ENCODE measurements at places on chromosomes 7 and 10.

GRCh38 chr7:92056286-92056685, 78.0 kb downstream of the CYP51A1 start:
- DNase-seq = no peak

DNA sequence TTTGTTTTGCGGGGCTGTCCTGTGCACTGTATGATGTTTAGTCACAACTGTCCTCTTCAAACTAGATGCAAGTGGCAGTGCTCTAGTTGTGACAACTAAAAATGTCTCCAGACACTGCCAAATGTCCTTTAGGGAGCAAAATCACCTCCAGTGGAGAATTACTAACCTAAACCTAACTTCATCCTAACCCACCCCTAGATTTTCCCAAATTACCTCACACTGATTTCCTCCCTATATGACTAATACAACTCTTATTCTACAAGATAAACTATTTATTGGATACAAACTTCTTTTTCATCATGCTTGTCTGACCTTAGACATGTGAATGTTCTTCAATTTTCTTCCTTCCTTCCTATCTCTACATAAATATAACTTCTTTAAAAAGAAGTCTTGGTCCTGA, 26.4 kb downstream of the PNPLA8 start:
- no peak for DNase-seq

- no peak for DNase-seq
Observed at GRCh38 chr7:105021352-105021751, 7.3 kb downstream of the KMT2E start.

GRCh38 chr7:27392477-27392876, 149.9 kb downstream of the EVX1 start:
- DNase-seq = no peak

GRCh38 chr10:639001-639750, 50.3 kb downstream of the DIP2C start:
- no peak for DNase-seq

- no peak for DNase-seq
Observed at GRCh38 chr10:34092891-34093290, 722.2 kb downstream of the PARD3 start.

DNA sequence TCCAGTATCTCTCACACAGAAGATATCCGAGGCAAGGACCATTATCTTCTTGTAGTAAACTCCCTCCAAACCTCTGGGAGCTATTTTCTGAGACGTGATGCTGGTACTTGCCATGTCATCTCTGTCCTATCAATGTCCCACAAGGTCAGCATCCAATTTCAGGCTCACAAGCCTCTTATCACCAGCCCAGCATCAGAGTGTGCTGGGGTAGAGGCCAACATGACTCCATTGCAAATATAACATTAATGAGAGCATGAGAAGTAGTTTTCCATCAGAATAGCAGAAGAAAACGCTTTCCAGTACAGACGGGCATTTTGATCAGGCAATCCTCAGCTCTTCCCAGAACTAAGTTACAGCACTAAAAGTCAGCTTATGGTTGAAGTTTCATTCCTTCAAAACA, 5.6 kb downstream of the MORN4 start:
- DNase-seq = no peak

GRCh38 chr10:119132521-119133345, 28.8 kb downstream of the DENND10 start:
- no peak for DNase-seq

GRCh38 chr7:43850348-43851116, 18.8 kb downstream of the MRPS24 start:
- peak; percentile 48 for DNase-seq

DNA sequence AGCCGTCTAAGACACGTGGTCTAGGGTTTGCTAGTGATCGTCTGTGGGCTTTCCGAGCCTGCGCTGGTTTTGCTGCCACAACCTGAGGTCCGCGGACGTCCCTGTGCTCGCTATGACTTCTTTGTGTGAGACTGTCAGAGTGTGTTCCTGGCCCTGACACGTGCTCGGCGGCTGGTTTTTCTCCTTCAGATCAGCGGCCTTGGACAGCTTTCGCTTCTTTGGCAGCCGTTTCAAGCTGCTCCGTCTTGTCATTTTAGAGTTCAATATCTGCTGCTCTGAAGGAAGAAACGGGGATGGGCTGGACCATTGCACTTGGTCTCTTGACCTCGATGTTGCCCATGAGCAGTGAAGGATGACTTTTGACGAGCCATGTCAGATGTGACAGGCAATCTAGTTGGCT, 147.3 kb downstream of the MGMT start:
- DNase-seq = no peak

- no peak for DNase-seq
Observed at GRCh38 chr7:38855386-38855785, 53.6 kb downstream of the VPS41 start.

- no peak for DNase-seq
Observed at GRCh38 chr7:44607141-44608068, 978 bp downstream of the OGDH start.

GRCh38 chr7:76301000-76301399, 1.5 kb upstream of the HSPB1 start:
- DNase-seq = no peak

DNA sequence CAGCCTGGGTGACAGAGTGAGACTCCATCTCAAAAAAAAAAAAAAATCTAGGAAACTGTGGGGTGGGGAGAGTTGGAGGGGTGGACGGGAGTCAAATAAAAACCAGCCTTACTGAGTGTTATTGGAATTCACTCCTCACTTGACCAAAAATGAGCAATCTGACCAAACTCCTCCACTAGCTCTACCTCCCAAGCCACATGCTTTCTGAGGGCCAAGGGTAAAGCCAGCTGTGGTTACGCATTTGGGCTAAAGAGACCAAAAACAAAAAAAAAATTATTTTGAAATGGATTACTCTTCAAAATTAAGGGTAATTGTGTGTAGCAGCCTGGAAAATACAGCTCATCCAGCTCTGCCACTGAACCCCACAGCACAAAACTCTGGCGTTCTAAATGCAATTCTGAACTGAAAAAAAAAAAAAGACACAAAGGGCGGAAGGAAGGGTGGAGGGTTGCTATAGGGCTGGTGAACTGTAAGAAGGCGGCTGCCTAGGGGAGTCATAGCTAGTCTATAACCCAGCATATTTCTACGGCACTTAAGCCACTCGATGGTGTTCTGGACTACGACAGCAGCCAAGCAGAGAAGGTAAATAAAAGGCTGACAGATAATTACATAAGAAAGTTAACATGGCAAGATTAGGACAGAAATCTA, 7.8 kb downstream of the ELMO1 start:
- no peak for DNase-seq

DNA sequence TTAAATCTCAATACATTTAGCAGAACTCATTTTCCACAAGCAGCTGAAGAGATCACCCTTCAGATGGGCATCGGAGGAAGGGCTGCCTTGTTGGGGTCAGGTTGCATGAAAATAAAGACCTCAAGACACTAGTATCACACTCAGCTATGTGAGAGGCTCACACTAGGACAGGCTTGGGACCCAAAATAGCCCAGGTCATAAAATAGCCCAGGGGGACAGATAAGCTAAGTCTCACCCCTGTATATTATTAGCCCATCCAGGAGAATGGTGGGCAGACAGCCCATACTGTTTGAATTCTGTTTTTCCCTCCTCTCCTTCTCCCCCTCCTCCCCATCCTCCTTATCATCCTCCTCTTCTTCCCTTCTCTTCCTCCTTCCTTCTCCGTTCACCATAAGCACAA, 415.1 kb upstream of the C7orf33 start:
- no peak for DNase-seq

DNA sequence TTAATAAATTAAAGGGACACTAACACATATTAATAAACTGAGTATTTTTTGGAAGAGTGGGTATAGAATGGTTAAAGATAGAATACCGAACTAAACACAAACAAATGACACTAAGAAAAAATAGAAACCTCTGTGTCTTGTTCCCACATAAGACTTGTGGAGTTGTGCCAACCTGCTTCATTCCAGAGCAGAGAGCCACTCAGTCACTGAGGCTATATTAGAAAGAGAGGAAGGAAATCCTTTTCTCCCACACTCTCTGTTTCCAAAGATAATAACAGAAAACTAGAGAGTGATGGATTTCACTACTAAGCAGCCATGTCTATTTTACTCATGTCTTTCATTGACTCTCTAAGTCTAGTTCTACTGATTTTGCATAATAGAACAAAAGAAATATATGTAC, 26.0 kb downstream of the CTNNA3 start:
- DNase-seq = no peak

All from HL-60 (cell line).